ENCODE measurements at places on chromosomes 7 and 10.

- no peak for DNase-seq
Observed at GRCh38 chr10:17406036-17406834, 48.2 kb downstream of the ST8SIA6 start.

DNA sequence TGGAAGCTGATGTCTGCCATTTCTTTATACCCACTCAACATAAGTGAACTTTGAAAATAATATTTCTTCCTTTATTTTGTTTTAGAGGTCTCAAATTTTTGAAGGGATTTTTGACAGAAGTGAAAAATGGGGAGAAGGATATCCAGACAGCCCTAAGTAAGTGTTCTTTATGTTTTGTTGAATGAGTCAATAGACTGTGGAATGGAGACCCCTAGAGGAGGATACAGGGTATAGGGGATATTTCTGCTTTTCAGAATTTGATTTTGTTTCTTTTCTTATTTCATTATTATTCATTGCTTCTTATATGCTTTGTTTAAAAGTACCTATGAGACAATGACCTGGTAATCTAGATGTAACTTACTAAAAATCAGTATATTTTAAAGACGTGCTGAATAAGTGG lies 34.4 kb downstream of the PLEKHA8 start:
- peak; percentile 24 for DNase-seq

GRCh38 chr7:30931161-30931928 lies 19.7 kb downstream of the AQP1 start:
- no peak for DNase-seq

DNA sequence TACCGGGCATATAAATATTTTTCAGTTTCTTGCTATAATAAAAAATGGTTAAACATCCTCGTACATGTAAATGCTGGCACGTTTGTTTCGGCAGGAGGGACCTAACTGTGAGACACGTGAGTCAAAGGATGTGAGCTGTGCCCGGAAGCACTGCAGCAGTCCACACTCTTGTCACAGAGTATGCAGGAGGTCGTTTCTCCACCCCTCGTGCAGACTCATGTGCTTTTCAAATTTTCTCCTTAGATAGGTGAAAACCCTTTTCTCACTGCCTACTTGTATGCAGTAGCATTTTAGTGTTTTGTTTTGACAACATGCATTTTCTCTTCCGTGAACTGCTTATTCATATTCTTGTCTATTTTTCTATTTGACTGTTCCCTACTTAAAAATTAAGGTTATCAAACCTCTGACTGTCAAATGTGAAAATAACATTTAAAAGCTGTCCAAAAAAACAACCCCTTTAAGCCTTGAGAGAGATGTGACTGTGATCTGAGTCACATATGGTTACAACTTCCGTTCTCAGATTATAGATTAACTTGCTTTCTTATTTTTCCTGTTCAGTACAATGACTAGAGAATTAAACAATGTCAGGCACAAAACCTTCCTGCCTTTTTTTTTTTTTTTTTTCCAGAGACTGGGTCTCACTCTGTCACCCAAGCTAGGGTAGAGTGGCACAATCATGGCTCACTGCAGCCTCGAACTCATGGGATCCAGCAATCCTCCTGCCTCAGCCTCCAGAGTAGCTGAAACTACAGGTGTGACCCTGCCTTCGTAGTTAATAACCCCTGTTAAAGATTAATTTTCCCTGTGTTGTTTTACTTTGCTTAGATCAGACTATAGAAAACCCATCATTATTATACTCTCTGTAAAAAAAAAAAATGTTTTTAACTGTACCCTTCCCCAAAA lies 45.1 kb downstream of the DPY19L1 start:
- DNase-seq, result peak; percentile 59

- peak; percentile 33 for DNase-seq
Observed at GRCh38 chr7:33191340-33191739, 62.0 kb downstream of the BBS9 start.
